ENCODE measurements at places on chromosomes 16 and 17. TPM values are rescaled to one million over a fixed set of nuclear protein-coding genes. Genes with fewer than 3 reads are reported as not detected.

GRCh38 chr17:16444258-16444886 is 29.0 kb downstream of the TRPV2 start:
- peaks cover 39% of the 10 kb centered on the region for H3K36me3 ChIP-seq
- H3K27me3 ChIP-seq: no peaks in the 10 kb centered on the region
- no peak overlapping the region for H3K4me3 ChIP-seq
- H3K27ac ChIP-seq: no peak overlapping the region

The FLYWCH2 gene
- total RNA-seq: 33.4 TPM

The SALL1 gene
- not detected for total RNA-seq

The KRT13 gene
- not detected for total RNA-seq

The ATP1B2 gene
- 0.10 TPM for total RNA-seq

The ABCC11 gene
- not detected for total RNA-seq

GRCh38 chr16:12412252-12412651 is 391.4 kb downstream of the CPPED1 start:
- H3K27ac ChIP-seq: no peak overlapping the region
- no peaks in the 10 kb centered on the region for H3K36me3 ChIP-seq
- no peak for DNase-seq
- H3K27me3 ChIP-seq: no peaks in the 10 kb centered on the region
- H3K4me1 ChIP-seq: no peaks in the 10 kb centered on the region

GRCh38 chr17:77072670-77073069 is 68.1 kb upstream of the SEC14L1 start:
- no peak for DNase-seq
- no peak overlapping the region for H3K27ac ChIP-seq
- H3K4me3 ChIP-seq: no peak overlapping the region
- H3K27me3 ChIP-seq: peaks cover 3% of the 10 kb centered on the region

DNA sequence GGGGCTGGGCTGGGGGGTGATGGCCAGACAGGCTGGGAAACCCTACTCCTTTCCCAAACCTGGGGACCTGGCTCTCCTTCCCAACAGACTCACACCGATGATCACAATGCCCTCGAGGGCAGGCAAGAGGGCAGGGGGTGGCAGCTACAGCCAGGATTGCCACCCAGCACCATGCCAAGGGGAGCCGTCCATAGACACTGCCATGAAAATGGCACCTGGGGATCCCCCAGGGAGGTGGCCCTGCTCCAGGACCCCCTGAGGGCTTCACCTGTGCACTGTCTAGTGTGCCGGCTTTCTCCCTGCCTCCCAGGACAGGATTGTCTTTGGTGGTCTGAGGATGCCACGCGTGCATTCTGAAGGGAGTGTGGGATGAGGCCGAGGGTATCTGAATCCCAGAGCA is 24.6 kb downstream of the RPH3AL start:
- no peak overlapping the region for H3K4me3 ChIP-seq
- peaks cover 20% of the 10 kb centered on the region for H3K4me1 ChIP-seq
- H3K27ac ChIP-seq: no peak overlapping the region
- no peaks in the 10 kb centered on the region for H3K27me3 ChIP-seq
- no peak for DNase-seq
- no peaks in the 10 kb centered on the region for H3K36me3 ChIP-seq

- no peak for DNase-seq
- no peaks in the 10 kb centered on the region for H3K4me1 ChIP-seq
- H3K27ac ChIP-seq: peak overlapping the region; percentile 15
Observed at GRCh38 chr16:54265575-54266107, 20.9 kb downstream of the IRX3 start.
